ENCODE measurements at places on chromosomes 7 and 10. TPM values are rescaled to one million over a fixed set of nuclear protein-coding genes. Genes with fewer than 3 reads are reported as not detected.

Gene SPAG6
- not detected for total RNA-seq

Gene PKD1L1
- total RNA-seq = 0.54 TPM

Gene CUTC
- total RNA-seq = 25.9 TPM

Gene CYP51A1
- total RNA-seq = 94.4 TPM

Gene PRRT4
- total RNA-seq = 17.6 TPM

Gene GCK
- 46.4 TPM for total RNA-seq

Gene GPR158
- total RNA-seq = 0.18 TPM

Gene RADIL
- total RNA-seq = 61.2 TPM

Gene EEF1AKMT2
- total RNA-seq = 23.9 TPM

Gene ADAM8
- 6.9 TPM for total RNA-seq

Gene BLNK
- not detected for total RNA-seq

Gene CALCR
- not detected for total RNA-seq

Gene FRMD4A
- total RNA-seq = 7.9 TPM

Gene ALOX5
- 1.4 TPM for total RNA-seq

Gene PRPS1L1
- total RNA-seq = not detected

Measured in cardiac muscle cell (in vitro differentiated cells and primary cell).